ENCODE measurements at places on chromosomes 5 and 9. TPM values are rescaled to one million over a fixed set of nuclear protein-coding genes. Genes with fewer than 3 reads are reported as not detected.

BHMT gene
- total RNA-seq = not detected

SLC6A7 gene
- total RNA-seq = not detected

PCDHGC5 gene
- not detected for total RNA-seq

IFNA21 gene
- total RNA-seq = not detected

PPP2CA gene
- 136 TPM for total RNA-seq

IFNB1 gene
- total RNA-seq = not detected

TAF11L10 gene
- not detected for total RNA-seq

CNTFR gene
- not detected for total RNA-seq

C1QTNF3 gene
- total RNA-seq = 4.5 TPM

- DNase-seq = no peak
These were observed 282.2 kb upstream of the VLDLR start for GRCh38 chr9:2339416-2339815.

DNA sequence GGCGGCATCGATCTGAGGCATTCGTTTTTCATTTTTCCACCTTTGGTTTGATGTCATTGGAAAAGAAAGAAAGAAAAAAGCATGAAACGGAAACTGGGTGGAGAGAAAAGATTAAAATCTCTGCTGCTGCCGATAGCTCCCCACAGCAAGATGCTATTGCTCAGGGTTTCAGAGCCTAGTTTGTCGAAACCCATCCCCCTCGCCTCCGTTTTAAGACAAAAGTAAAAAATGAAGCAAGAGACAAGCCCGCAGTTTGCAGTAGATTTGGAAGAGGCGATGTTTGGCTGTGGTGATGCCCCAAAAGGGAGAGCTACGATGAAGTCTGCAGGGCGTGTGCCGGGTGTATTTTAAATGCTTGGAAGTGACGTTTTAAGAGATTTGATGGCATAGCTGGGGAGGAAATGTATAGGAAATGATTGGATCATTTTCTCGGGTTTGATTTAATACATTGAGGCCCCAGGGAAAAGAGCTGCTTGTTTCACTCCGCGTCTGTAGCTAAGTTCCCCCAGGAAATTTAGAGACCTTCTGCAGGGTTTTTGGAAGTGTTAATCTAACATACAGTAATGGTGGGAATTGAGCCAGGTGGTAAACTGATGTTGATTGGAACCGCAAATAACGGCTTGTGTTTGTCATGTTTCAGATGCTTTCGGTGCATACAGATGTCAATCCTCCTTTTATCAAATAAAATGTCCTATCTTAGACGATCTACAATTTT is 909 bp downstream of the NDFIP1 start:
- DNase-seq = peak; percentile 74

GRCh38 chr5:68544091-68544647 is 328.6 kb downstream of the PIK3R1 start:
- DNase-seq = no peak

GRCh38 chr5:142685418-142686209 is at the start of gene FGF1:
Gene FGF1 (minus strand): TSS chr5:142686090. CDS start chr5:142614127, 71,963 bp downstream.
- DNase-seq = no peak

DNA sequence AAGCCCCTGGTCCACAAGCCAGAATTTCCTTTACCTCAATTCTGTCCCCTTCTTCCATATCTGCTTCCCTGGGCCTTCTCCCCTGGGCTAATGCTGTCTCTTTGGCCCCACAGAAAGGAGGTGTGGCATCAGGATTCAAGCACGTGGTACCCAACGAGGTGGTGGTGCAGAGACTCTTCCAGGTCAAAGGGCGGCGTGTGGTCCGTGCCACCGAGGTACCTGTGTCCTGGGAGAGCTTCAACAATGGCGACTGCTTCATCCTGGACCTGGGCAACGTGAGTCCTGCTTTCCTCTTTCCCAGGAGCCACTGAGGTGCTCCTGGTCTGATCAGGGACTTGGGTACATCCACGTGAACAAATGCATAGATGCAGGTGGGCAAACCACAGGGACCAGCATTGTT is 42.6 kb downstream of the GSN start:
- no peak for DNase-seq

- peak; percentile 56 for DNase-seq
These were observed 55.6 kb downstream of the ARHGEF37 start for GRCh38 chr5:149636861-149637246.

GRCh38 chr5:18329328-18329727 is 695.1 kb downstream of the TAF11L14 start:
- DNase-seq = no peak

DNA sequence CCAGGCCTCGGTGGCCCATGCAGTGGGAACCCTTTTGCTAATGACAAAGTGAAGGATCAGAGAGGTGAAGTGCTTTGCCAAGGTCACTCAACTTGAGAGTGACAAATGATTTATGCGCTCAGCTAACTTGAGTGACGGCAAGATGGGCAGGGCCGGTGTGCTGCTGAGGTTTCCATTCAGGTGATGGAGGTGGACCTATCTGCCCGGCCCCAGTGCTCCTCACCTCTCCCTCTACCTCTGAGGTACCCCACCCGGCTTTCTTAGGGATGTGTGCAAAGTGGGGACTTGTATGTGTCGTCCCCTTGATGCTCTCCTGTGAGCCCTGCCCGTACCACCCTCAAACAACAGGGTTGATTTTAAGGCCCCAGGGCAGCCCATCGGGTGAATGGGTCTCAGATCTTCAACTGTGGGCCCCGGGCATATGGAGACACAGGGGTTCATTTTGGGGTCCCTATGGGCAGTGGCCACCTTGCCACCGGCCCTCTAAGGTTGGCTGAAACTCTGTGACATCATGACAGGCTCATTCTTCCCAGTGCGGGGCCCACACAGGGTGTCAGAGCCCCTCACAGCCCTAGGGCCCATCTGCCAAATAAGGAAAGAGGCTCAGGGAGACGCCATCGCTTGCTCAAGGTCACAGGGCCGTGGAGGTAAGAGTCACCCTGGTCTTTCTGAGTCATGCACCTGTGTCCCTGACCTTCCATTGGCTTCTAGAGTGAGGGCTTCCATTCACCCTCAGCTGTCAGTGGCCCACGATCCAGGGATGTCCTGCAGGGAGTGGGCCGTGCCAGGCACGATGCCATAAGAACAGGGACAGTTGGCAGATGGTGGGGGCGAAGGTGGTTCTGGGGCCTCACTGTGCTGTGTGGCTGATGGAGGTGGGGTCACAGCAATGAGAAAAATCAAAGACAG is 170.6 kb upstream of the MVB12B start:
- no peak for DNase-seq

- no peak for DNase-seq
These were observed 66.8 kb downstream of the GOLPH3 start for GRCh38 chr5:32107291-32107690.

DNA sequence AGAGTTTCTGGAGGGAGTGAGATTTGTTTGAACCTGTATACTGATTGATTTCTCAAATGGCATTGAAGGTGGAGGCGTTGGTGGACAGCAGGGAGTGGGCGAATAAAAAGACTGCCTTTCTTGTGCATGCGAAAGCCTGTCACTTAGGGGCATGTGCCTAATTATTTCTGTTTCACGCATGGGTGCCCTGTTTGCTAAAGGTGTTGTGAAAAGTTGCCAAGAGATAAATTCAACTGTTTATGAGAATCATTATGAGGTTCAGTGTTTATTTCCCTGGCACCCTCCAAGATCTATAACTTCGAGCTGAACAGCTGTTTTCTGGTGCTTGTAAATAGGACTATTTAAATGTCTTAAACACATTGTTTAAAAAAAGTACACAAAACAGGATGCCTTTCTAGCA is 67.4 kb upstream of the DMRTA1 start:
- no peak for DNase-seq

DNA sequence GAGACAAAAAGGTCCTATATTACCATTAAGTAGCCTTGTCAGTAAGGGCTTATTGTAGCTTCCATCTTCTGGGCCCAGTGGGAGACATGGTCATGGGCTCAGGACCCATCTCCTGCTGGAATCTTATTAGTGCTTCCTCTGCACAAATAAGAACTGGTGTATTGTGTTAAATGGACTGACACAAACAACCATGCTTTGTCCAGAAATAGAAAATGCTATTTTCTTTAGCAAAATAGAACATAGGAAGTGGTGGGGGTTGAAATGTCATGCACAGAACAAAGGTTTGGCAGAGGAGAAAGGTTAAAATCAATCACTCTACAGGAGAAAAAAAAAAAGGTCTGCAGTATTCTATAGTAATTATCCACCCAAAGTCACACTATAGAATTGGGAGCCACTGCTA is 252.2 kb downstream of the ELAVL2 start:
- DNase-seq = no peak

DNA sequence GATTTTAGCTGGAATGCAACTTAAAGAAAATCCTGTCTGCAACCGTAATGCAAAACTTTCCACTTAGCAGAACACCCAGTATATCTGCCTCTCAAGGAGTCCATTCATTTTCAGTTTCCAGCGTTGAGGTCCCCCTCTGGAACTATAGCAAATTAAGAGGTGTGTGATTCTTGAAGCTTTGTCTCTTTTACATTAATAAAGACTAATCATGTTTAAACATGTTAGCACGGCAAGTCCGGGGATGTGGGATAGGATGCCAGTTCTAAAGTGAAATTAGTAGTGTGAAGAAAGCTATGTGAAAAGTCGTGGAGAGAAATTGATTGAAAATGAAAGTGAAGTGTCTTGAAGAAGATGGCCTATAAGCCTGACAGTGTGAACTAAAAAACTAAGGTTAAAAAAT is 429.1 kb downstream of the NR2F1-AS1 start:
- DNase-seq = no peak
